ENCODE measurements at places on chromosomes 1 and 21. TPM values are rescaled to one million over a fixed set of nuclear protein-coding genes. Genes with fewer than 3 reads are reported as not detected.

The ARTN gene
- not detected for total RNA-seq

The SHISAL2A gene
- 3.0 TPM for total RNA-seq

The SLC5A9 gene
- total RNA-seq = 14.8 TPM

The DNAJC6 gene
- 5.2 TPM for total RNA-seq

The BTG2 gene
- total RNA-seq = 71.2 TPM

The CACHD1 gene
- total RNA-seq = 23.0 TPM

The ZC3H11A gene
- 84.8 TPM for total RNA-seq

The KRTAP10-1 gene
- total RNA-seq = not detected

The UBASH3A gene
- 4.2 TPM for total RNA-seq

The HAO2 gene
- 1.0 TPM for total RNA-seq

The OLFM3 gene
- total RNA-seq = not detected

The GPR153 gene
- 9.4 TPM for total RNA-seq

The KRTAP13-3 gene
- total RNA-seq = not detected

The CYP4A22 gene
- 0.13 TPM for total RNA-seq

The SERPINC1 gene
- not detected for total RNA-seq
